ENCODE measurements at places on chromosomes 16 and 17. TPM values are rescaled to one million over a fixed set of nuclear protein-coding genes. Genes with fewer than 3 reads are reported as not detected.

GRCh38 chr16:82302042-82302727, 132.2 kb upstream of the MPHOSPH6 start:
- DNase-seq = no peak

DNA sequence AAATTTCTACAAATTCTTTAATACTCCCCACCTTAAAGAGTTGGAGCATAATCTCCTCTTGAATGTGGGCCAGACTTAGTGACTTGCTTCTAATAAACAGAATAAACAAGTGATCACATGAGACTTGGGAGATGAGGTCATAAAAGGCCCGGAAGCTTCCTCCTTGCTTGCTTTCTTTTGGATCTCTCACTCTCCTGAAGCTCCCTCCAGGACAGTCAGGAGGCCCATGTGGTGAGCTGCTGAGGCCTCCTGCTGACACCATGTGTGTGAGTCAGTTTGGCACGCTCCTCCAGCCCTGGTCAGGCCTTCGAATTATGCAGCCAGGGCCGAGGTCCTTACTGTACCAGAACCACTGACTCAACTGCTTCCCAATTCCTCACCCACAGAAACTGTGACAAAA, 53.2 kb downstream of the NDEL1 start:
- no peak for DNase-seq

DNA sequence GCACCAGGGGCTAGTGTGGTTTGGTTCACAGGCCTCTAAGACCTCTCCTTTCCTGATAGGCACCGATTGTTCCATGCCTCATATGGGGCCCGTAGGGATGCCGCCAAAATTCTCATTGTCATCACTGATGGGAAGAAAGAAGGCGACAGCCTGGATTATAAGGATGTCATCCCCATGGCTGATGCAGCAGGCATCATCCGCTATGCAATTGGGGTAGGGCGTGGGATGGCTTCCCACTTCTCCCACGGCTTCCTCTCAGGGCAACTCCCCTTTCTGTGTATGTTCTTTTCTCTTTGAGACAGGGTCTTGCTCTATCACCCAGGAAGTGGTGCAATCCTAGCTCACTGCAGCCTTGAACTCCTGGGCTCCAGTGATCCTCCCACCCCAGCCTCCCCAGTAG, 5.3 kb downstream of the ITGAX start:
- DNase-seq = no peak

SGCA gene
- total RNA-seq = 4.2 TPM

TBC1D3I gene
- total RNA-seq = 0.41 TPM

DNA sequence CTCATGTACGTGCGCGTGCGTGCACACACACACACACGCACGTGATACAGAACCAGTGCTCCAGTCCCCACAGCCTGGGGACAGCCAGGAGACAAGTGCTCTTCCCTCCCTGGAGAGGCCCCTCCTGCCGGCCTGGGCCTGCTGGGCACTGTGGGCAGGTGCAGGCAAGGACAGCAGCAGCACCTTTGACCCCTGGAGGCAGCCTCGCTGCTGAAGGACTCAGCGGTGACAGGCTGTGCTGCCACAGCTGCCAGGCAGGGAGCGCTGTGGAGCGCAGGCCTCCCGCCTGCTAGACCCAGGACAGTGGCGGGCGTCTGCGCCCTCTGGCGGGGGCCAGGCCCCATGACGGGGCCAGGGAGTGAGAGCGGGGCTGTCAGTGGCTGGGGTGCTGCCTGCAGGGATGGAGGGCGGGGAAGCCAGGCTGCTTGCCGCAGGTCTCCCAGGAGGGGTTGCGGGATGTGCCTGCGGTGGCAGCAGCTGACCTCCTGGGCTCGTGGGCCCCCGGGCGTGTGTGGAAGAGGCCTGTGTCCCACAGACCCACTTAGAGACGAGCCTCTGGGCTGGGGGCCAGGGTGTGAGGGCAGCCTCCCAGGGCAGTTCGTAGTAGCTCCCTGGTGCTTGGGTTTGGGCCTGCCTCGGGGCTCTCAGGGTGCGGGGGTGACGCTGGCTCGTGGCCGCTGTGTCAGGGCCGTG, 63.5 kb upstream of the PVALEF start:
- peak; percentile 85 for DNase-seq

- DNase-seq = no peak
Measured at GRCh38 chr16:11218604-11218962, 37.4 kb downstream of the SOCS1 start.

DNA sequence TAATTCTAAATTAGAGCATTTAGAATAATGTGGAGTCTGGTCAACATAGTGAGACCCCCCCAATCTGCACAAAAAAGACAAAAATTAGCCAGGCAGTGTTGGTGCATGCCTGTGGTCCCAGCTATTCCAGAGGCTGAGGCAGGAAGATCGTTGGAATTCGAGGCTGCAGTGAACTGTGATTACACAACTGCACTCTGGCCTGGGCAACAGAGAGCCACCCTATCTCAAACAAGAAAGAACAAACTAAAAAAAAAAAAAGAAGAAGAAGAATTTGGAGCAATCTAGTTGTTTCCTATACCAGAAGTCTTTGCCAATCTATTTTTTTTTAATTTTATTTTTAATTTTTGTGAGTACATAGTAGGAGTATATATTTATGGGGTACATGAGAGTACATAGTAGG, 6.0 kb downstream of the CETP start:
- DNase-seq = no peak

GRCh38 chr17:60036796-60037677, 41.7 kb downstream of the HEATR6 start:
- peak; percentile 61 for DNase-seq

TMEM114 gene
- total RNA-seq = not detected

DNA sequence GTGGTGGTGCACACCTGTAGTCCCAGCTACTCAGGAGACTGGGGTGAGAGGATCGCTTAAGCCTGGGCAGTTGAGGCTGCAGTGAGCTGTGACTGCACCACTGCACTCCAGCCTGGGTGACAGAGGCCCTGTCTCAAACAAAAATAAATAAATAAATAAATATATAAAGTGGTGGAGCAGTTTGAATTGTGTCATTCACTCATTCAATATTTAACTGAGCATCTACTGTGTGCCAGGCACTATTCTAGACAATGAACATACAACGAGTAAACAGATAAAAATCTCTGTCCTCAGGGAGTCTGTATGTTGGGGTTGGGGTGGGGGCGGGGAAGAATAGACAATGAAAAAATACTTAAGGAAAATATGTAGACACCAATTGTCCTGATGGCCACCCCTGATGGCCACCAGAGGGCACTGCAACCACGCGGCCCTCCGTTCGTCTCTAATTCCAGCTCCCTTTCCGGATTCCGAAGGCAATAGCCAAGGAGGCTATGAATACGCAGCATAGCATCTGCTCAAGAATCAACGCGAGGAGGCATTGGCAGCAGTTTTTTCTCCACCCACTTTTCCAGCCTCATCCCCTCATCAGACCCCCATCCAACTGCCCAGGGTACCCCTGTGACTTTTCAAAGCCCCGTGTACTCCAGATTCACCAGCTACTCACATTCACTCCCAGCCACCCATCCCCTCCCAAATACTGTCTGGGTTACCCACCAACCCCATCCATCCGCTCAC, 21.4 kb downstream of the QPRT start:
- DNase-seq = peak; percentile 82

HBA1 gene
- 41.1 TPM for total RNA-seq

PERCC1 gene
- total RNA-seq = not detected

DNA sequence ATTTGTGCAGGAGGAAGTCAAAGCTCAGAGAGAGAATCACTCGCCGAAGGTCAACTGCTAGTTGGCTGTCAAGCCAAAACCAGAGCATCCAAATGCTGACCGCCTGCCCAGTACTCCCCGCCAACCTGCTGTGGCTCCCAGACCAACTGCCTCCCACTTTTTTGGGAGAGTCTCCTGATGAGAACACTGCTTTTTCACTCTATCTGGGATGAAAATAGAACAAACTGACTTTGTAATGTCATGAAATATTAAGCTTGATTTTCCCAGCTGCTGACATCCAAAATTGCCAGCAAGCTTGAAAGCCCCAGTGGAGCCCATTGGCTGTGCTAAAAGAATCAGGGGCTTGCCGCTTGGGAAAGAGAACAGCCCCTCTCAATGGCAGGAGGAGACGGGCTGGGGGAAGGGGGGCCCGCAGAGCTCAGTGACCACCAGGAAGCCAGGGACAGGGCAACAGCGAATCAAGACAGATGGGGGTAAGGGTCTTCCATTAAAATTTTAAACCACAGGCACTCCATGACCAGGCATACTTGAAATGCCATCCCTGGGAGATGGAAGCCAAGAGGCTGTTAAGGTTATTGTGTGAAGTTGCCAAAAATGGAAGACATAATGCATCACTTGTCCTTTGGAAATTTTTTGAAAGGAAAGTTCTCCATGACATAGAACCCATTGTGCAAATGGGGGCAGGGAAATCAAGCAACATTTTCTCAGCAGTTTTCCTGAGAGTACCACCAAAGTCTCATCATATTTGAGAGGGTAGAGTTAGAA, 125.7 kb upstream of the CDH5 start:
- DNase-seq = no peak

IL34 gene
- 7.4 TPM for total RNA-seq

GRCh38 chr16:11405331-11406176, 60.3 kb downstream of the RMI2 start:
- no peak for DNase-seq

DNA sequence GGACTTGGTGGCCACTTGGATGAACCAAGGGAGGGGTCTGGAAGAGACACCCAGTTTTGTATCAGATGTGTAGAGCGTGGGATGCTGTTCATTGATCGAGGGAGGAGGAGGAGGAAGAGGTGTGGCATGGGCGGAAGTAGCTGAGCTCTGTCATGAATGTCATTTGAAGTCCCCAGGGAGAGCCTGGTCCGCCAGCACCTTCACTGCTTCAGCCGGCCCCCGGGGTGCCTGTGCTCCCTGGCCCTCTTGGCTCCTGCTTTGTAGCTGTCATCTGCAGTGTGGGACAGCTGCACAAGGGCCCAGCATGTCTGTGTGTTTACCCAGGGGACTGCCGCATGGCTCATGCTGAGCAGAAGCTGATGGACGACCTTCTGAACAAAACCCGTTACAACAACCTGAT, 75.4 kb upstream of the RBL2 start:
- no peak for DNase-seq
